Mononuclear cell (primary cell): ENCODE measurements at places on chromosomes 3 and 15. TPM values are rescaled to one million over a fixed set of nuclear protein-coding genes. Genes with fewer than 3 reads are reported as not detected.

Gene ST3GAL6
- 5.5 TPM for total RNA-seq

Gene SH2D7
- total RNA-seq: not detected

Gene C3orf85
- total RNA-seq: not detected

Gene CD96
- 117 TPM for total RNA-seq

Gene FMN1
- 31.2 TPM for total RNA-seq

Gene ISLR
- total RNA-seq: not detected
